ENCODE measurements at places on chromosomes 3 and 15. TPM values are rescaled to one million over a fixed set of nuclear protein-coding genes. Genes with fewer than 3 reads are reported as not detected.

- H3K4me1 ChIP-seq = peaks cover 2% of the 10 kb centered on the region
- DNase-seq = no peak
- H3K36me3 ChIP-seq = no peaks in the 10 kb centered on the region
- H3K4me3 ChIP-seq = no peak overlapping the region
- H3K27ac ChIP-seq = no peak overlapping the region
- no peaks in the 10 kb centered on the region for H3K27me3 ChIP-seq
Observed at GRCh38 chr3:21330293-21330692, 420.7 kb downstream of the ZNF385D start.

GRCh38 chr3:12815719-12816118 is 19.2 kb downstream of the CAND2 start:
- H3K27ac ChIP-seq = no peak overlapping the region
- no peaks in the 10 kb centered on the region for H3K36me3 ChIP-seq
- no peaks in the 10 kb centered on the region for H3K27me3 ChIP-seq
- H3K4me3 ChIP-seq = no peak overlapping the region
- no peak for DNase-seq
- peaks cover 1% of the 10 kb centered on the region for H3K4me1 ChIP-seq

The PLA2G4E gene
- not detected for total RNA-seq

The ELL3 gene
- 2.3 TPM for total RNA-seq

- peaks cover 15% of the 10 kb centered on the region for H3K36me3 ChIP-seq
- H3K27me3 ChIP-seq = no peaks in the 10 kb centered on the region
- H3K4me1 ChIP-seq = peaks cover 36% of the 10 kb centered on the region
- H3K4me3 ChIP-seq = no peak overlapping the region
- peak overlapping the region; percentile 19 for H3K27ac ChIP-seq
Observed at GRCh38 chr3:187021748-187022402, 91.5 kb downstream of the ST6GAL1 start.
